ENCODE measurements at places on chromosomes 16 and 17.

DNA sequence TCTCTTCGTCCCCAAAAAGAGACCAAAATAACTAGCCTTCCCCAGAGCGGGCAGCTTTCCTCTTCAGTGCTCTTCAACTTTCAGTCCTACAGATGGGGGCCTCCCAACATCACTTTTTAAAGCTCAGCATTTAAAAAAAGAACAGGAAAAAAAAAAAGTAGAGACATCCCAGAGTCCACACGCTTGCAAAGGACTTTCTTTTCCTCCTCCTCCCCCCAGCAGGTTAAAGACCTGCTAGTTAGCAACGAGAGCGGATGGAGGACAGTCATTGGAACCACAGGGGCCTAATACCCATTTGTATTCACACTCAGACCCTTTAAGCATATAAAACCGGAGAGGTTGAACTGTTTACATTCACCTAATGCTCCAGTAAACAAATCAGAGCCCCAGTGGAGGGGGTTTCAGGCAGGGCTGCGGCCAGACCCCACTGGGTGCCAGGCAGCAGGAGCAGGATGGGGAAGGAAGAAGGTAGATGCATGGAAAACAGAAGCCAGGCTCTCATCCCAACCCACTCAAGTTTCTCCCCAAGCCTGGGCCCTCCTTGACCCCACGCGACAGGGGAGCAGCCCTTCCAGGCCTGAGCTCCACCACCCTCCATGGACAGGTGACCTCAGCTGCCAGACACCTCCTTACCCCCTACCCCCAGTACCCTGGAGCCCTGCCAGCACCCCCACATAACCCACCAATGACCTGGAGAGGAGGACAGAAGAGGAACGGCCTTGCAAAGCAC, 15.2 kb downstream of the ZFHX3 start:
- no peak for DNase-seq

DNA sequence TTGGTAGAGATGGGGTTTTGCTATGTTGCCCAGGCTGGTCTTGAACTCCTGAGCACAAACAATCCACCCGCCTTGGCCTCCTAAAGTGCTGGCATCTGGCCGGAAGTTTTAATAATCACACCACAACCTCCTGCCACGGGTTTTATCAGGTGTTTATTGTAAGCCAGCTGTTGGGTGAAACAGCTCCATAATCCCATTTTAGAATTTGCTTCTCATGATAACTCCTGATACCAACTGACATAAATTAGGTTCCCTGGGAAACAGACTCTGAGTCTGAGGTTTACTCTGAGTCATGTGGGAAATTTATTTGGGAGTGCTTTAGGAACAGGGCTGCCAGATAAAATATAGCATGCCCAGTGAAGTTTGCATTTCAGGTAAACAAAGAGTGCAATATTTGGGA, 122.6 kb upstream of the MED13 start:
- DNase-seq = no peak

DNA sequence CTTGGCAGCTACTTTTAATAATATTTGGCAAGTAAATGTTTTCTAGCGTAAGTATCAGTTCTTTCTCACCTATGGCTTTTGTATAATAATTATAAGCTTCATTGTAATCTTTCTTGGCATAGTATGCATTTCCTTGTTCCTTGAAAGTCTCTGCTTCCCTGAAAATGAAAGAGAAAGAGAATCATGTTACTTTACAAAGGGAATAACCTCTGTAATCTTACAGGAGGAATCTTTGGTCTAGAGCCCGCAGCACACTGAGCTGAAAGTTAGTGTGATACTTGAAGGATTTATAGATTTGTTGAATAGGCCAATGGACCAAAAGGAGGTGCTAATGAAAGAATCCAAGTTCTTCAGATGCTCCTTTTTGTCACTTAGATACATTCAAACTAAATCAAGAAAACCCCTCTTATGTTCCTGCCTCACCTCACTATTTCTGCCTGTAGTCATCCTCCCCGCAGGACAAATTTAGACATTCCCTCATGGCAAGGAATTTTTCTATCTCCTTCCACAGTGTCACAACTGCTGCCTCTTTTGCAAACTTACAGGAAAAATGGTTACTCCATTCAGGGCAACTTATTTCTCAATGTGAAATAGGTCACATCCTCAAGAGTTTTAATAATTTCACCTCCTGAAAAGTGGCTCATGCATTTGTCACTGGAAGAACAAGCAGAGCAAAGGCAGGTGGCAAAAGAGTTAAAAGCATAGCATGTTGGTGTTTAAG, 16.7 kb downstream of the DNAJC7 start:
- DNase-seq = no peak

DNA sequence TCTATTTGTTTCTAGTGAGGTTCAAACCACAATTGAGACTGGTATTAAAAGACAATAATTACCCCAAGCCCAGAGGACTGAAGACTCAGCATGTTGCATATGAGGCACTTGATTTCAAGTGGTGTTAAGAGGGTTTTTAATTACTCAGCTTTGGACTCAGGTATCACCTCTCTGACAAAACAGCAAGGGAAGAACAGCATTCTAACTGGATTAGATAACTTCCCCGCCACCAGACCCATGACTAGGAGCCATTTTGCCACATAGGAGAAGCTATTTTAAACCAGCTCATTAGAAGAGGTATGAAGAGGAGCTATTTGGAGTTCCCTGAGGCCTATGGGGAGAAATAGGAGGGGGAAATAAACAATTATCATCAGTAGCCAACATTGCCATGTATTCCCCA, 226.1 kb upstream of the TOX3 start:
- DNase-seq = no peak

DNA sequence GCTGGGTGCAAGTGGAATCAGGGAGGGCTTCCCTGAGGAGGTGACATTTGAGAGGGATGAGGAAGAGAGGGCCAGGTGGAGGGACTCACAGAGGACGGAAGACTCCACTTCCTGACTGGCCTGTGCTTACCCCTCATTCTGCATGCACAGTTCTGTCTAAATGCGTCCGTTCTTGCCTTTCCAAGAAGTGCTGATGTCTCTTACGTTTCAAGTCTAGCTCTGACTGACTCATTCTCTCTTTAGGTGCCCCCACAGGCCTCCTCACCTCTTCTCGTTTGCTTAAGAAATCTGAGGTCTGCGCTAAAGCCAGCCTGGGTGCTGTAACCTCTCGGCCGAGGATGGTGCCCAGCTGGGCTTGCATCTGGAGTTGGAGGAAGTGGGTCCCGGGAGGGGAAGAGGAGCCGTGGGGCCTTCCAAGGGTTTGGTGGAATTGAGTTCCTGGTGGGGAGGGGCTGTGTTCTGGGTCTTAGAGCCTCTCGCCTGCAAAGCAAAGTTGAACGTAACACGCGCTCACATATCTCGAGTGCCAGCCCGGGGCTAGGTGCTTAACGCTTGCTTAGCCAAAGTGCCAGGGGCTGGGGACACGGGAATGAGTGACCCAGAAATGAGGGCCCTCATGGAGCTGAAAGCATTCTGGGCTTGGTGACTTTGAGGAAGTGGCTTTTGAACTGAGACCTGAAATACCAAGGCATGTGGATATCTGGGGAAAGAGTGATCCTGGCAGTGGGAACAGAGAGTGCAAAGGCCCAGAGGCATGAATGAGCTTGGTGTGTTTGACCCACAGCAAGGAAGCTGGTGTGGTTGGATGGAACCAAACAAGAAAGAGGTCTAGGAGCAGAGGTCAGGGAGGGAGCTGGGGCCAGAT, 4.8 kb downstream of the IL4R start:
- peak; percentile 89 for DNase-seq

DNA sequence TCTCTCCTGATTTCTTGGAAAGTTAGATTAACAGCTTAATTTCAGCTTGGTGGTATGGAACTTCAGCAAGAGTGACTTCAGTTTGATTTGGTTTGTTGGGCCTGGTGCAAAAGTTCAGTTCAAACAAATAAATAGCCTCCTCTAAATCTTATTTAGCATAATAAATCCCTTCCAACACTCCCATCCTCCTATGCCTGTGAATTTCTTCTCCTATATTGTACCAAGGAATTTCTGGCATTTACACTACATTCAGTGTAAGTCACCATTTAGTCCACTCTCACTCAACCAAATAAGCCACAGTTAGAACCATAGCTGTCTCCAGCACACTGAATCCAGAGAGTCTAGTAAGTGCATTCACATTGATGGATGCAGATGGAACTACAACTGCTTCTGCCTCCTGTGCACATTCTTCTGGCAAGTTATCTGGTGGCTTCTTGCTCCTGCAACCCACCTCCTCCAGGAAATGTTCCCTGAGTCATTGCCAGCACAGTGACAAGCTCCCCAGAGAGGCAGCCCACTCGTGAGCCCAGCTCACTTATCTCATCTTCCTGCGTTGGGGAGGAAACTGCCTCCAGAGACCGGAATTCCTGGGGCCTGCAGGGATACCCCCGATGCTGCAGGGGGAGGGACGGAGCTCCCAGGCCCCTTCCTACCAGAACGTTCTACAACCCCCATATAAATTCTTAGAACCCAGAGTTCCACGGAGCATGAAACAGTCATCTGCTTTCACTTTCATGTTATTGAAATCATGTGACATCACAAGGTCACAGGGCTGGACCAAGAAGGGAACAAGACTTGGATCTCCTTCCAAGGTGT, 318.3 kb downstream of the PHKB start:
- DNase-seq = peak; percentile 41

GRCh38 chr17:46199379-46199778, 6.2 kb upstream of the KANSL1 start:
- DNase-seq = no peak

DNA sequence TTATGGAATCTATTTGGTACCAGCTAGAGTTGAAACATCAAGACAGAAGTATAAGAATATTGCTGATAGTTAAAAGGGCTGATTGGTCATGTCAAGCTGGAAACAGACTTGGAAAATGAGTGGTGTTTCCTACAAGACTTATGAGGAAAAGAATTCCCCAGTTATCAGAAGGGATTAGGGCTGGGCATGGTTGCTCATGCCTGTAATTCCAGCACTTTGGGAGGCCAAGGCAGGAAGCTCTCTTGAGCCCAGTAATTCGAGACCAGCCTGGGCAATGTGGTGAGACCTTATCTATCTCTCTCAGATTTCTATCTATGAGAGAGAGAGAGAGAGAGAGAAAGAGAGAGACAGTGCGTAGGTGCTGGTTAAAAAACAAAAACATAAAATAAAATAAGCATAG, 139.5 kb upstream of the PMFBP1 start:
- DNase-seq = no peak

DNA sequence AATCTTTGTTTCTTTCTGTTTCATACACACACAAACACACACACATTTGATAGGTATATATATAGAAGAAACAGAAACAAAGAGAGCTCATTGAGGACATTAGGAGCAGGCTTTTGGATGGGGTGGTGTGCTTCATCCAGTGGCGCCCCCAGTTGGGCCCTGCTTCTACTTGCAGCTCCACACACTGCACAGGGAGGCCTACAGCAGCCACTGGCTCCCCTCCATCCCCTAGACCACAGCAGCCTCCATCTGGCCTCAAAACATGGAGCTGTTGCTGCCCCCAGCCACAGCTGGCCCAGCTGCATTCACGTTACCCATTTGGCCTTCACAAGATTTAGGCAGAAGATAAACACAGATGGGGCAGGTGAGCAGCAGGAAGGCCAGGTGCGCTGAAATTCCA, 33.1 kb upstream of the NF1 start:
- peak; percentile 26 for DNase-seq

DNA sequence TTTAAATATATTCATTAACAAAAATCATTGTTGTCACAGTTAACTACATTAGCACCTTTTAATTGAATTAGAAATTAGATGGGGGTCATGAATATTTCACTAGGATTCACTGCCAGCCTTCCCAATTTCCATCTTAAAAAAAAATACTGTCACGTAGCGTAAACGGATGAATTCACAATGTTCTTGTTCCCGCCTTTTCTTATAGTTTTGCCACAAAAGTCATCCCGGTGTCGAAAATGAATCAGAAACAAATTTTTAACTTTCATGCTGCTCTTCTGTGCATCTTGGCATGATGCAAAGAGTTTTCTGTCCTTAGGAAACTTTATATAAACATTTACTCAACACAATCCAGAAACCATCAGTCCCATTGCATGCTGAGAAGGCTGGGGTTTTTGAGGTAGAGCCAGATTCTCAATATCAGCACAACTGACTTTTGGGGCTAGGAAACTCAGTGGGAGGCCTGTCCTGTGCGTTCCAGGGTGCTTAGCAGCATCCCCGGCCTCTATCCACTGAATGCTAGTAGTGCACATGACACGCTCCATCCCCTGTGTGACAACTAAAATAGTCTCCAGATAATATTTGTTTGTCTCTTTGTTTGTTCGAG, 252.9 kb upstream of the XYLT1 start:
- DNase-seq = no peak

- DNase-seq = no peak
These were observed 897 bp downstream of the OMG start for GRCh38 chr17:31296142-31296541.

GRCh38 chr17:80592243-80592642, 47.6 kb downstream of the RPTOR start:
- DNase-seq = no peak

GRCh38 chr17:49082231-49082630, 50.3 kb upstream of the B4GALNT2 start:
- DNase-seq = no peak

DNA sequence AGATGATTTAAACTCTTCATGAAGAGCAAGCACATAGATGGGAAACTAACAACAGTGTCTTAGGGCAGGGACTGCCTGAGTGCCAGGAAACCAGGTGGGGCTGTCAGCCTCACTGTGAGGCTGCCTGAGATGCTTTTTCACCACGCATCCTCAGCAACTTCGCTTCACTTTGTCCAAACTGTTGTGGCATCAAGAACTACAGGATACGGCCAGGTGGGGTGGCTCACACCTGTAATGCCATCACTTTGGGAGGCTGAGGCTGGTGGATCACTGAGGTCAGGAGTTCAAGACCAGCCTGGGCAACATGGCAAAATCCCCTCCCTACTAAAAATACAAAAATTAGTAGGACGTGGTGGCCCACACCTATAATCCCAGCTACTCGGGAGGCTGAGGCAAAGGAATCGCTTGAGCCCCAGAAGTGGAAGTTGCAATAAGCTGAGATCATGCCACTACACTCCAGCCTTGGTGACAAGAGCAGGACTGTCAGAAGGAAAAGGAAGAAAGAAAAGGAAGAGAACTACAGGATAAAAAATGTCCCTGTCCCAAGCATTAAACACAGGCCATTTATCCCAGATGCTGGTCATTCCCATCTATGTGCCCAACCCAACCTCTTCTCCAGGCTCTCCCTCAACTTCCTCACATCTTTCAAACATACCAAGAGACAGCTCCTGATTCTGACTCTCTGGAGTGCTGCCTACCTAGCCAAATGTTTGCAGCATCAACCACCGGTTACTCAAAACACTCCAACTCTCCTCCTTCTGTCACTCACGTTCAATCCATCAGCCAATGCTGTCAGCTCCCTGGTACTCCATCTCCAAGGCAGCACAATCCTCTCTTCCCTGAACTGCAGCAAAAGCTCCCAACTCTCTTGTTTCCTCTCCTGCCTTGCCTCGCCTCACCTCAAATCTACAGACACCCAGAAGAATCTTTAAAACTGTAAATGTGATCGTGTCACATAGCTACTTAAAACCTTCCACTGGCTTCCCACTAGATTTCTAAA, 1.6 kb downstream of the EIF4A3 start:
- peak; percentile 43 for DNase-seq

- DNase-seq = no peak
These were observed 791 bp upstream of the C17orf75 start for GRCh38 chr17:32342603-32343325.

GRCh38 chr17:82112914-82113311, 14.9 kb upstream of the FASN start:
- no peak for DNase-seq

- no peak for DNase-seq
These were observed 478.2 kb upstream of the CDH11 start for GRCh38 chr16:65600046-65600445.

All from activated CD4-positive, alpha-beta T cell treated with anti-CD3 and anti-CD28 coated beads, Interleukin-10, Interleukin-2, amounts not matched to agents 100 ng/mL and 50 ng/mL, durations not matched to agents 16 hours and 8 hours (primary cell).